ENCODE measurements at places on chromosomes 5 and 9. TPM values are rescaled to one million over a fixed set of nuclear protein-coding genes. Genes with fewer than 3 reads are reported as not detected.

Gene KCNV2
- total RNA-seq = not detected

Gene CARTPT
- not detected for total RNA-seq

Gene TMEM252
- not detected for total RNA-seq

Gene CYSRT1
- not detected for total RNA-seq

Gene CKS2
- total RNA-seq = 16.4 TPM

Gene GPX3
- not detected for total RNA-seq

Gene PCA3
- not detected for total RNA-seq

- no peak overlapping the region for H3K4me3 ChIP-seq
- no peak for DNase-seq
- no peaks in the 10 kb centered on the region for H3K36me3 ChIP-seq
- H3K4me1 ChIP-seq = no peaks in the 10 kb centered on the region
Measured at GRCh38 chr5:169567079-169567478, 16.5 kb upstream of the SPDL1 start.

DNA sequence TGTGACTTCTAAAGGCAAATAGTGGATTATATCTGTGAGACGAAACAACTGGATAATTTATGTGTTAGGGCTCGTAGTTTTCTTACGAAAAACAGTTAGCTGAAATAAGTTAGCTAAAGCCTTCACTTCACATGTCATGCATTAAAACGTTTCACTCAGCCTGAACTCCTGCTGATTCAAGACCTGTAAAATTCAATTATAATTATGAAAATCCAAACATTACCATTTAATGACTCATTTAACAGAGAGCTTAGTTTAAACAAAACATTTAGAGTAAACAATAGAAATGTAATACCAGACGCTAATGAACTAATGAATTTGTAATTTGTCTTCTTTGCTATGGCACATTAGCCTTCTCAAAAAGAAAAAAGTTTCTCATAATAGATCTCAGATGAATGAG lies 1.7 kb downstream of the TAL2 start:
- H3K27me3 ChIP-seq = no peaks in the 10 kb centered on the region
- DNase-seq = no peak
- no peak overlapping the region for H3K4me3 ChIP-seq
- no peaks in the 10 kb centered on the region for H3K36me3 ChIP-seq
- no peak overlapping the region for H3K27ac ChIP-seq

DNA sequence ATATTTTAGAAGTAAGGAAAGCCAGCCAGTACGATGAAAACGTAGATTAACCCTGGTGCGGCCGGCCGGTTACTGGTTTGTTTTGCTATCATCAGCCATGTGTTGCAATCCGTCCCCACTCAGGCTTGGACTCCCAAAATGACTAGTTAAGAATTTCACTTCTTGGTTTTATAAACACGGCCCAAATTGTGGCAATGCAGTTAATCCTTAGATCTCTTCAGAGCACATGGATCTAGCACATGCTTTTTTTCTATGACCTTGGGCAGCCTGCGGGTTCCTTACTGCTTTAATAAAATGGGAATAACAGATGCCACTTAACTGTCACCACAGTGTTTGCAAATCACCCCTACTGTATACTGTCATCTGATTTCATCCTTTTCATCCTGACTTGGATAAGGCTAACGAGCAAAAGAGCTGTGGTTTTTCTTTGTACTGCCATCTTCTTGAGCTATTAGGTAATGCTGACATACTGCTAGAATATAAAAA lies 1.5 kb downstream of the NDFIP1 start:
- peak; percentile 51 for DNase-seq
- no peaks in the 10 kb centered on the region for H3K36me3 ChIP-seq
- H3K4me1 ChIP-seq = peaks cover 15% of the 10 kb centered on the region
- H3K27ac ChIP-seq = peak overlapping the region; percentile 85
- peak overlapping the region; percentile 66 for H3K4me3 ChIP-seq

GRCh38 chr5:129447968-129448367 lies 12.1 kb upstream of the ADAMTS19 start:
- H3K4me1 ChIP-seq = no peaks in the 10 kb centered on the region
- H3K4me3 ChIP-seq = no peak overlapping the region
- no peak overlapping the region for H3K27ac ChIP-seq
- no peak for DNase-seq
- H3K27me3 ChIP-seq = no peaks in the 10 kb centered on the region

DNA sequence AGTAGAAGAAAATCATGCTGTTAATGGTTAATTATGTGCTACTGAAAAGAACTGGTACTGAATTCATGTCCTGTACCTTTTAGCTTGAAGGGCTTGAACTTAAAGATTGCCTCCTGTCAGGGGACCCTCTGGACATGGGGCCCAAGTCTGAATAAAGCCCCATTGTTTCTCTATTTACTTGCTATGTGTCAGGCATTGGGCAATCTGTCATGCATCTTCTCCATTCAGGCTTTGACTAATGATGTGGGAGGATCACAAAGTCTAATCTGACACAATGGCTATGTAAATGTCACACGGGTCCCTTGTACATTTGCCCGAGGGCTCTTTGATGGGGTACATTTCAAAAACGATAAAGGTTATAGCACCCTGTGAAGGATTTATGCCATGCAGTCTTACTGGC lies 64.0 kb upstream of the TUSC1 start:
- DNase-seq = no peak
- no peak overlapping the region for H3K4me3 ChIP-seq
- H3K4me1 ChIP-seq = no peaks in the 10 kb centered on the region
- H3K27ac ChIP-seq = no peak overlapping the region
- no peaks in the 10 kb centered on the region for H3K27me3 ChIP-seq

- H3K27ac ChIP-seq = no peak overlapping the region
- no peak overlapping the region for H3K4me3 ChIP-seq
- no peaks in the 10 kb centered on the region for H3K36me3 ChIP-seq
- H3K27me3 ChIP-seq = no peaks in the 10 kb centered on the region
- H3K4me1 ChIP-seq = no peaks in the 10 kb centered on the region
Measured at GRCh38 chr9:91625331-91625730, 201.7 kb upstream of the NFIL3 start.

DNA sequence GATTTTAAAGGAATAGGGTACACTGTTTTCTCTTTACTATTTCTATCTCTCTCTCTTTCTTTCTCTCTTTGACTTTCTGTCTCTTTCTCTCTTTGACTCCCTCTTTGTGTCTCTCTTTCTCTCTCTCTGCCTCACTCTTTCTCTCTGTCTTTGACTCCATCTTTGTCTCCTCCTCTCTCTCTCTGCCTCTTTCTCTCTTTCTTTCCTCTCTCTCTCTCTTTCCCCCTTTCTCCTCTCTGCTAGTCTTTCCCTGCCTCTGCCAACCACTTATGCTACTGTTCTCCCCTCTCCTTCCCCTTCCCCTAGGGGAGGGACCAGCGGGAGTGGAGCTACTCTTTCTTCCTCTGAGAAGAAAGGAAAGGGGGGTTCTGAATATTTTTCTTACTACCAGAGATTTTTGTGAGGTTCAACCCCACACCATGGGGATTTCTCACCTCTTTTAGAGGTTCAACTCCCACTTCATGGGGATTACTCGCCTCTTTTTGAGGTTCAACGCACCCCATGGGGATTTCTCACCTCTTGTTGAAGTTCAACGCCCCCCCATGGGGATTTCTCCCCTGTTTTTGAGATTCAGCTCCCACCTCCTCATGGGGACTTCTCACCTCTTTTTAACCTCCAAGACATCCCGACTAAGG lies 309.9 kb downstream of the NR3C1 start:
- peaks cover 8% of the 10 kb centered on the region for H3K4me1 ChIP-seq
- H3K27ac ChIP-seq = no peak overlapping the region

DNA sequence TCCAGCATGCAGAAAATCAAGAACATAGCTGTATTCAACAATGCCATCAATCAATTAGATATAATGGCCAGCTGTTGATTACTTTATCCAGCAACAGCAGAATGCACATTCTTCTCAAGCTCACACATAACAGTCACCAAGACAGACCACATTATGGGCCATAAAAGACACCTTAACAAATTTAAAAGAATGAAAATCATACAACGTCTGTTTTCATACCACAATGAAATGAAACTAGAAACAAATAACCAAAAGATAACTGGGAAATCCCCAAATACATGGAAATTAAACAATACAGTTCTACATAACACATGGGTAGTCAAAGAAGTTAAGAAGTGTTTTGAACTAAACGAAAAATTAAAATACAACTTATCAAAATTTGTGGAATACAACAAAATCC lies 130.9 kb upstream of the GNA14 start:
- no peaks in the 10 kb centered on the region for H3K36me3 ChIP-seq
- H3K27ac ChIP-seq = no peak overlapping the region
- H3K4me1 ChIP-seq = no peaks in the 10 kb centered on the region
- H3K4me3 ChIP-seq = no peak overlapping the region

DNA sequence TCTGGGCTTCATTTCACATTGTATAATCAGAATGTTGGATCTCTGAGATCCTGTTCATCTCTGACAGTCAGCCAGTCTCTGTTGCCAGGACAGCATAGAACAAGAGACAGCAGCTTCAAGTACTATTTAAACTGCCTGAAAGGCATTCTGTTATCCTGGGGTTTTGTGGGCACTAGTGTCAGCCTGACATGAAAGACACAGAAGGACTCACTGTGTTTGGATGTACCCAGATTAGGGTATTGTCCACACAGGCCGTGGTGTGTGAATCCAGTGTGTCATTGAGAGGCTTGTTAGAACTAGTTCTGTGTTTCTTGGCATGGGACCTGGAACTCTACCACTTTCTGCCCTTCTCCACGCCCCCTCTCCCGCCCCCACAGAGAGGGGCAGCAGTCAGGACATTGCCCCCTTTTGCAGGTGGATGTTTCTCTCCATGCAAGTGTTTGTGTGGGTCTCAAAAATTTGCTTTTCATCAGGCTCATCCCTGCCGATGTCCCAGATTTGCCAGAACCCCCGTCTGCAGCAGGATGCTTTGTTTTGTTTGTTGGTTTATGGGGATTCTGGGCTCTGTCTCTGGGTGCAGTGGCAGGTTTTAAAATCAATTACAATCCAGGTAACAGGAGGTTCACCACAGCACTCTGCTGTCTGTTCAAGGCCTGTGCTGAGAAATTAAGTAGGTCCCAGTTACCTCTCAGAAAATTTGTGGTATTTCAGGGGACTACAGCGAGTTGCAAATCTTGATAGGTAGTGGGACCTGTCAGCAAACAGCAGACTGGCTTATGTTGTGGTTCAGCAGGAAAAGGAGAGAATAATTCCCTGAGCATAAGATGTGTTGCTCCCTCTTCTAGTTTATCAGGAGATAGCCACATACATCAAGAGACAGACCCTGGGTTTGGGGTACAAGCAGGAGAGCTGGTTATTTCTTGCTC lies 144.6 kb downstream of the DOCK2 start:
- no peak overlapping the region for H3K27ac ChIP-seq
- H3K27me3 ChIP-seq = no peaks in the 10 kb centered on the region
- no peak overlapping the region for H3K4me3 ChIP-seq
- no peak for DNase-seq
- peaks cover 25% of the 10 kb centered on the region for H3K36me3 ChIP-seq

DNA sequence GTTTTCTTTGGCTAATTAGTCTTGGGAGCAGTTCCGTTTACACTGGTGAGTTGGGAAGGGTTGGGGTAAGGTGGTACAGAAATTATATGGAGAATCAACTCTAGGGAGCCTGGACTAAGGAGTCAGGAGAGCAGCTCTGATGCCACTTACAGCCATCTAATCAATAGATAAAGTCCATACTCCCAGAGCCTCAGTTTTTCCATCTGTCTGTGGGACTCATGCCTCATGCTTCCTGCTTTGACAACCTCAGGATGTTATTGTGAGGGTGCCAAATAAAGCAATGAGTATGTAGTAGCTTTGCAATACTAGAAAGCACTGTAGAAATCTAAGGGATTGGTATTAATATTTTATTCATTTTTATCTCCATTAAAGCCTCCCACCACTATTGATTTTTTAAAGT lies 105.0 kb downstream of the GALNT10 start:
- no peaks in the 10 kb centered on the region for H3K27me3 ChIP-seq
- H3K4me3 ChIP-seq = no peak overlapping the region
- DNase-seq = no peak
- no peak overlapping the region for H3K27ac ChIP-seq
- peaks cover 33% of the 10 kb centered on the region for H3K36me3 ChIP-seq
- H3K4me1 ChIP-seq = peaks cover 6% of the 10 kb centered on the region

DNA sequence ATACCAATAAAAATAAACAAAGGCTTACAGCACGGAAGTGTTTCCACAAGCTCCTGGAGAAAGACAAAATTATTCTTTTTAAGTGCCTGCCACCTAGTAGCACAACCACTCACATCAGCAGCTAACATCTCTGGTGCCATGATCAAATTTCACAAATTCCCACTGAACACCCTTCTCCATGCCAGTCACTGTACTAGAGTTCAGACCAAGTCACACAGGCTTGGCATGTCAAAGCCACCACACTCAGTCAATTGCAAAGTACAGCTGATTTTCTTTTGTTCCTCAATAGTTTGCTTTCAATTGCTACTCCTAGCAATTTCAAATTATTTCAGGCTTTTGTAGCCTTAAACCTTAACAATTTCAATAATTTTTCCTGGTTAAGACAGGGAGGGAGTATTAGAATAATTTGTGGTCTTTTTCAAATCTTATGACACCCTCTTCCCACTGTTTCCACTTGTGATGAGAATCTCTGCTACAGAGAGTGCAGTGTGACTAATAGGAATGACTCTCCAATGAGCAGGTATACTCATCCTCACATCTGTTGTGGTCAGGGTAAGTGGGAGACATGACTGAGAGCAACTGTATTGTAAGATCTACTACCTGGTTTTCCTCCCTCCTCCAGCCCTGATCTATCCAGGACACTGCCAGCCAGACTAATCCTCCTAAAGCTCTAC lies 46.2 kb downstream of the RNF145 start:
- H3K27me3 ChIP-seq = no peaks in the 10 kb centered on the region
- H3K4me1 ChIP-seq = no peaks in the 10 kb centered on the region
- no peak for DNase-seq
- peaks cover 55% of the 10 kb centered on the region for H3K36me3 ChIP-seq

GRCh38 chr9:30771760-30772159 lies 1612.7 kb upstream of the ACO1 start:
- H3K27ac ChIP-seq = no peak overlapping the region
- H3K4me1 ChIP-seq = no peaks in the 10 kb centered on the region
- no peaks in the 10 kb centered on the region for H3K36me3 ChIP-seq
- H3K27me3 ChIP-seq = no peaks in the 10 kb centered on the region

DNA sequence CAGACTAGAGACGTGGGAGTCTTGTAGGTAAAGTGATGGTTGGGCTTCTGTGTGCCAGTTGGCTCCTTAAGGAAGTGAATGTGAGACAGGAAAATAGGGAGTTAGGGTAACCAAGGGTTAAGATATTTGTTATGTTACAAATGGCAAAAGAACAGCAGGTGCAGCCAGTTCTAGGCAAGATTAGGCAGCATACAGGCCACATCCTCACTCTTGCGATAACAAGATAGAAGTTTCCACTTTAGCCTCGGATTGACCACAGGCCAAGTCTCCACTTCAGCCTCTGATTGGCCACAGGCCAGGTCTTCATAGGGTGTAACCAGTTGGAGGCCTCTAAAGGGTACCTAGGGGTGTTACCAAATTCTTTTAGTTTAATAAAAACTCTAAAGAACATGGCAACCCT lies 54.6 kb upstream of the ABCA1 start:
- no peaks in the 10 kb centered on the region for H3K36me3 ChIP-seq
- no peaks in the 10 kb centered on the region for H3K27me3 ChIP-seq
- H3K4me3 ChIP-seq = no peak overlapping the region
- H3K4me1 ChIP-seq = peaks cover 3% of the 10 kb centered on the region
- no peak for DNase-seq
- H3K27ac ChIP-seq = no peak overlapping the region

Measured in natural killer cell (primary cell).